ENCODE measurements at places on chromosomes 6 and 20. TPM values are rescaled to one million over a fixed set of nuclear protein-coding genes. Genes with fewer than 3 reads are reported as not detected.

C6orf15 gene
- total RNA-seq: not detected

GGTLC1 gene
- not detected for total RNA-seq

DEFB113 gene
- total RNA-seq: not detected

CDH4 gene
- 6.0 TPM for total RNA-seq

OCSTAMP gene
- not detected for total RNA-seq

NRSN1 gene
- total RNA-seq: not detected

All from A549 treated with CpdA at 1 μM for 4 hours (cell line).